CD4-positive, alpha-beta T cell treated with Interferon alpha-2 for 1 hour (primary cell): ENCODE measurements at places on chromosomes 2 and 18.

DNA sequence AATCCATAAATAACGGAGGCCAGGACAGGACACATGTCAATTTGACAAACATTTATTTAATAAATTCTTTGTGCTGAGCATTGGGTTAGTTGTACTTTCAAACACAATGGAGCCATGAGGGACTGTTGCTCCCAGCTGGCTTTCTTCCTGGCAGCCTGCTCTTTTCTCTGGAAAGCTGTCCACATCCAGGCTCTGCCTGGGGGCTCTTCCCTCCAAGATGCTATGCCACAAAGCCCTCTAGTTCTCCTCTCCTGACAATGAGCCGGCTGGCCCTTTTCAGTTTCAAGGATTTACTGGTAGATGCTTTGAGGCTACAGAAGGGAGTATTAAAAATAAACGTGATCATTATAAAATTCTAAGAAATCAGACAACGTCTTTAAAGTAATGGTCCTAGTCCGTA is 44.1 kb upstream of the SLC14A2 start:
- no peak for DNase-seq

- no peak for DNase-seq
Observed at GRCh38 chr2:144458541-144458940, 61.4 kb downstream of the ZEB2 start.

DNA sequence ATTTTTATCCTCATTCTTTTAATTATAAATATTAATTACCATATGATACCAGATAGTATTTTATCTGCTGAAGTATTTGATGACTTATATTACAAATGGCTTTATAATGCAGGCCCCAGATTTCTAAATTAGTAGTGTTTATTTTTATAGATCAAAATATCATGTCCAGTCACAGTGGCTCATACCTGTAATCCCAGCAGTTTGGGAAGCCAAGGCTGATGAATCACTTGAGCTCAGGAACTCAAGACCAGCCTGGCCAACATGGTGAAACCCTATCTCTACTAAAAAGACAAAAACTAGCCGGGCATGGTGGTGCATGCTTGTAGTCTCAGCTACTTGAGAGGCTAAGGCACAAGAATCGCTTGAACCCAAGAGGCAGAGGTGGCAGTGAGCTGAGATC is 100.1 kb upstream of the ARHGAP15 start:
- no peak for DNase-seq

DNA sequence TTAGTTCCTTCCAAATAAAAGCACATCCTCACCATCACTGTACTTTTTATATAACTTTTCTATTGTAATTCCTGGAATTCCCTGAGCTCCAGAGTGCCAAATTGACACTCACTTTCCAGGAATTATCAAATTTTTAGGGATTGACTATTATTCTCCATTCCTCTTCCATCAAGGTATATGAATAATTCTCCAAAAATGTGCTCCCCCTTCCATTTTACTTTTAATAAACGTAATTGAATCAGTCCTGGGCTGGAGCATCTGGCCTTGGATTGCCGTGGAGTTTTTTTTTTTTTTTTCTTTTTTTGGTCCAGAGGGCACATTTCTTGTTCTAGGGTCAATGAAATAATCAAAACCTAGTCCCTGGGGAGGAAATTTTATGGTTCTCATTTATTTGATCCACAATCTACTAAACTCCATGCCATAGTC is 304.3 kb downstream of the CDCA7 start:
- DNase-seq, result no peak

DNA sequence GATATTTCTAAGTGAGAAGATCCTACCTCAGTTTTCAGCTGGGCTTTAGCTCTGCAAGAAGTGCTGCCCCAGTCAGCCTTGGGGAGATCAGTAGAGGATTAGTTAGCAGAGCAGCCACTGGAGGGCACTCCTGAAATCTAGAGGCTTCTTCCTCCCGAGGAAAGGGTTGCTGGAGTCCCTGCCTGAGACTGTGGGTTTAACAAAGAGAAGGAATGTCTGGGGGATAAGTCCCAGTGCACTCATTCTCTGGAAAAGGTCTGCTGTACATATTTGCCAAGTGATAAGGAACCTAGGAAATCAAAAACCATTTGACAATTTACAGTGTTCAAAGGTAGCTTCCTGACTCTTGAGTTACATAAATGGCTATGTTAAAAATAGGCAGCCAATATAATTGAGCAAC is 207.2 kb downstream of the SLC8A1 start:
- no peak for DNase-seq

GRCh38 chr2:10289891-10290290 is 12.8 kb upstream of the HPCAL1 start:
- DNase-seq, result no peak

GRCh38 chr2:99200076-99200800 is 19.3 kb downstream of the MRPL30 start:
- no peak for DNase-seq

- no peak for DNase-seq
Observed at GRCh38 chr18:4198956-4199355, 256.2 kb downstream of the DLGAP1 start.

DNA sequence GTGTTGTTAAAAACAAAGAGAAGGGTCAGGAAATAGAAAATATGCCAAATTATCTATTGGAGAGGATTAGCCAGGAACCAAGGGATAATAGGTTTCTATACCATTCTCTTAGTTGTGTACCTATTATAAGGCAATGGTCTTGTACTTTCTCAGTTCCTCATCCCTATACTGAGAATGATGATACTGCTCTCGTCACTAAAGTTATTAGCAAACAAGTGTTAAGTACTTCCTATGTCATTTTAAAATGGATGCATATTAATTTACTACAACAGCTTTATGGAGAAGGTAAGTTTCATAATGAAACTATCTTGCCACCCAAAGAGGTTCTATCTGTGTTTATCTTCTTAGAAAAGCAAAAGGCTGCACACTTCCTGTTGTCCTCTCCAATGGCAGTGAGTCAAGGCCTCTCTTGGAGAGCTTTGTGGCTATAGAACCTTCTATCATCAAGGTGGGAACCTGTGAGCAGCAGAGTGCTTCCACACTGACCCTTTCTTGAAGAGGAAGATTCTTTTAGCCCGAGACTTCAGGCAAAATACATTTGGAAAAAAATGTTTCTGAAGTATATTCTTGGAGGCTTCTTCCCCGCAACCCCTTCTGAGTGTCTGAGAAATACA is 460.7 kb upstream of the FANCL start:
- DNase-seq, result no peak
